Head of caudate nucleus (tissue), 42 donors: ENCODE measurements at places on chromosomes 7 and 10.
A peak's percentile ranks its signal among the peaks of the same experiment; 100 is the strongest.

- DNase-seq: no peak
Measured at GRCh38 chr10:60714233-60714632, 64.0 kb upstream of the CDK1 start.

DNA sequence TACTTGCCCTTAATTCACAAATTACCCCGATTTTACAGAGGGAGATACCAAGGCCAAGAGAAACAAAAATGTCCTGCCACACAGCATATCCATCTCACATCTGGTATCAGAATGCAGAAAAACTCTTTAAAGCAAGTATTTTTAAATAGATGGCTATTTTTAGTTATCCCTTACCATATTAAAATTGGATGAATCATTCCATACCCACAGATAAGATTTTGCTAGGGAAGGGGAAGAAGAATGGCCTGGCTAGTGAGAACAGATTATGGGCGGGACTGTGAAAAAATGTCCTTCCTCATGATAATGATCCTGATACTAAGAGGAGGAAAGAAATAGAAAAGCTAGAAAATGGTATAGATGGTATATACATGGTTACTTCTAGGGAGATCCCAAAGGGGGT, 80.6 kb upstream of the GATAD1 start:
- no peak for DNase-seq

- no peak for DNase-seq
Measured at GRCh38 chr10:107554333-107554732, 389.8 kb upstream of the SORCS1 start.

DNA sequence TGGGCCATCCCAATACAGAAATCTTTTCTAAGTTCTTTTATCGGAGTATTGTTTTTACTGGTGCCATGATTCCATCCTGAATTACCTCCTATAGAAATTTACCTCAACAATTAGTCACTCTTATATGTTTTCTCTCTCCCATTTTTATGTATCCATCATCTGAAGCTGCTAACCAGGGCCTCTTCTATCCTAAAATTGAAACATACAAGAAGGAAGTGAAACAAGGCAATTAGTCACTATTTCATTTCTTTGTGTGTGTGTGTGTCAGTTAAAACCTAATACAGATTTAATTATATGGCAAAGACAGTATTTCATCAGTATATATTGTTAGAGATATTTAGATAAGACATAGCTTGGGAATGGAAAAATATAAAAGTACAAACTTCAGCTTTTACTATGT, 148.4 kb upstream of the AHR start:
- DNase-seq: no peak

- no peak for DNase-seq
Measured at GRCh38 chr10:60549686-60550085, 160.0 kb upstream of the ANK3 start.

GRCh38 chr10:124138883-124139348, 45.5 kb upstream of the CHST15 start:
- no peak for DNase-seq

DNA sequence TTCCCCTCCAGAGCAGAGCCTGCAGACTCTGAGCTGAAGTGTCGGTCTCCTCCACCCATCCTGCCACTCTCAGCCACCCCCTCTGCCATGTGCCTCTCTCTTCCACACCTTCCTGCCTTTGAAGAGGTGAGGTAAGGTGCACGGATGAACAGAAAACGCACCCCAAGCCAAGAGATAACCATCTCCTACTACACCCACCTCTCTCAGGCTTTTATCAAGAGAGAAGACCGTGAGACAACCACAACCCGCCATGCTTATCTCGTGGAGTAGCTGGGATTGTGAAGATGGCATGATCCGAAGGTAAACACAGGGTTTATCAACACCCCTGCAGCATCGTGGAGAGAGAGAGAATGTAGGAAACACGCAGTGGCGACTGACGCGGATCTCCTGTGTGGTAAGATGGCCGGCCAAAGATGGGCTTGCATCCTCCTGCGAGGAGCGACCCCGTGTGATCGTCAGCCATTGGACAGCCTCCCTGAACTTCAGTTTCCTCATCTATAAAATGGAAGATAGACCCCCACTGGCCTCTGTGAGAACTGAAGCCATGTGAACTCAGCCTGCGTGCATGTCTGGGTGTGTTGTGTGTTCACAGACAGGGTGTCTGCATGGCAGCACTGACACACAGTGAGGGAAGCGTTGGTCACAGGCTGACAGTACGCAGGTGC, 219.0 kb downstream of the DIP2C start:
- no peak for DNase-seq

- DNase-seq: no peak
Measured at GRCh38 chr7:157658851-157659412, 322.1 kb downstream of the DNAJB6 start.

DNA sequence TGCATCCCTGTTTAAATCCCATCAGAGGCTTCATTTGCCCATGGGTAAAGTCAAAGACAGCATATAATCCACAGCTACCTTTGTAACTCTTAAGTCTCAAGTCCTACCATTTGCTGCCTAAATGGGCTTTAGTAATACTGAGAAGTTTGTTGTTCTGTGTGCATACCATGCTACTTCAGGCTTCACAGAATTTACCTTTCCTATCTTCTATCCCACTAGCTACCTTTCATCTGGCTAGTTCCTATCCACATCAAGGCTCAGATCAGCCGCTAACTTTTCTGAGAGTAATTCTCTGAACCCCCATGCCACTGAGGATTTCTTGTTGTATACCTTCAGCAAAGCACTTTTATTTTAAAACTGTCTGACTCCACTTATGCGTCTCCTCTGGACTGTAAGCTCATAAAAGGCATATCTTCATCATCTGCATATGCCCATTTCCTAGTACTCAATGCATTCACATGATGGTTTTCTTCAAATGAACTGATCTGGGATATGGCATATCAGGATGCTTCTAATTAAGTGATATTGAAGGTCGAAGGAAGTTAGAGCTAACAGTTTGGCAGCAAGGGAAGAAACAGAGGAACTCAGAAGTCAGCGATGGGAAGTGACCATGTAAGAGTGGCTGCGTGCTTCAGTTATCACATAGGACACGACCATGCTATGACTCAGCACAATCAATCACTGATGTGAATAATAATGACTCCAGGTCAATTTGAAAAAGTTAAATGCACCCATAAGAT, 283.9 kb upstream of the DKK1 start:
- DNase-seq: no peak

DNA sequence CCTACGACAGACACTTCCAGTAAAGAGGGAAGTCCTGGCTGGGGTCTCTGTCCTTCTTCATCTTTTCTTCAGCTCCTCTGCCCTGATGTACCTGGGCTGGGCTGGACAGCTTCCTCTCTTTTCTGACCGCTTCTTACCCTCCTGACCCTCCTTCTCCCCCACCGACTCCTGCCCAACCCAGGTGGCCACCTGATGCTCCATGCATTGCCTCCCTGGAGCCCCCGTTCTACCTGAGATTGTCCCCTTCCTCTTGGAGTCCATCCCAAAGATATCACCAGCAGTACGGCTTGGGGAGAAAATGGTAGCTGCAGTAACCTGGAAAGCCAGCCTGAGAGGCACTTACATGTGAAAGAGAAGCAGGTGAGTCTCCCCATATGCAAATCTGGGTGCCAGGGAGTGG, 566.3 kb downstream of the TCERG1L start:
- DNase-seq: no peak

DNA sequence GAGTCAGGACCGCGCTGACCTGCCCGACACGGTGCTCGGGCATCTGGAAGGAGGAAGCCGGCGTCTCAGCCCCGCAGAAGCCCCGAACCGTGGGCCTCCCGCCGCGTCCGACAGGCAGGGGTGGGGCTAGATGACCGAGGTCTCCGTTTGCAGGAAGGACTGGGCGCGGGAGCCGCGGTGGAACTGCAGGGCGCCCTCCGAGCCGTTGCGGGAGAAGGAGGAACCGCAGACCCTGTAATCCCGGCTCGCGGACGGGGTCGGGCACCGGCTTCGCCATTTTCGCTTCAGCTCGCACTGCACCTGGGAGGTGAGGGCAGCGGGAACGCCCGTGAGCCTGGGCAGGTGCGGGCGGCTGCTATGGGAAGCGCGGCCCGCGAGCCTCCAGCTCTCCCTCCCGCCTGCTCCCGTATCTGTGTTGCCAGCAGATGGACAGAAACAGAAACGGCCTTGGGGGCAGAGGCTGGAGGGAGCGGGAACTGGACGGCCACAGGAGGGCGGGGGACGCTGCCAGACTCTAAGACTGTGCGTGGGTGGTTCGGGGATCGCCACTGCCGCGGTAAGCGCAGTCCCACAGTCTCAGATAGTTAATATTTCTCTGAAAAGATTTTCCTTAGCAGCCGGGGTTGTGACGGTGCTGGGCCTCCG, 114.1 kb downstream of the VIPR2 start:
- peak; percentile 51 for DNase-seq

GRCh38 chr7:92904244-92905131, 68.1 kb upstream of the CDK6 start:
- DNase-seq: no peak
